ENCODE measurements at places on chromosomes 6 and 20.

- DNase-seq: no peak
Measured at GRCh38 chr6:160104821-160105517, 16.6 kb upstream of the SLC22A1 start.

DNA sequence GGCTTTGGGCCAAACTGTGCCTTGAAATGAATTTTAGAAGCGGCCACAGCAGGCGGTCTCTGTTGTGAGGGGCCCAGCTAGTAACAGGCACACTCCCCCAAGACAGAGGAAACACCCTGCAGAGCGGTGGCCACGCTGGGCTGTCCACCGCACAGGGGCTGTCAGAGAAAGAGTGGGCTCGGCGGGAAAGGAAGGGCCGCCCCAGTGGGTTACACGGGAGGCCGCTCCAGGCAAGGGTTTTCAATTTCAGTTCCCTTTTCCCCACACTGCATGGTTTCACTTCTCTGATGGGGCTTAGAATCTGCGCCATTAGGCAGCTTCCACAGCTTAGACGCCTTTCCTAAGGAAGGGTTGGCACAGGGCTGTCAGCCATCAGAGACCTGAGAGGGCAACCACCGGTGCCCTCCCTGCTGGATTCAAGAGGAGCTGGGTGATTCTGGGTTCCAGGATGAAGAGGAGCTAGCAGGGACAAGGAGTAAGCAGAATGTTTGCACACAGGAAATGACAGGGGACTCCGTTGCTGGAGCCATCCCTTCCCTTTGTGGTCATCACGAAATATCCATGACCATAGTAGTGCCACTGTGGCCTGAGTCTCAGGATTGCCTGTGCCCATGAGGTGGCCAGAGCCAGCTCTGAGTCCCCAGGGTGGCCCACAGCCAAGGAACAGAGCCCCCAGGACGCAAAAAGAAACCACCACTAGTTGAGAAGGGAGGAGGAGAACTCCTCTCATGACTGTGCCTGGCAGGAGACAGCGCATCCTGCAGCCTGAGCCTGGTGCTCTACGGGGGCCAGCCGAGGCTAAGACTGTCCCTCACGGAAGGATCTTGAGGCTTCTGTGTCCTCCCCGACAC lies 282.7 kb downstream of the NRN1 start:
- no peak for DNase-seq

- no peak for DNase-seq
Measured at GRCh38 chr6:150230832-150231524, 88.1 kb downstream of the PPP1R14C start.

- no peak for DNase-seq
Measured at GRCh38 chr20:33828326-33828844, 17.2 kb downstream of the CHMP4B start.

GRCh38 chr20:25057234-25058050 lies 497 bp downstream of the ACSS1 start:
- no peak for DNase-seq

- no peak for DNase-seq
Measured at GRCh38 chr20:34040300-34040995, 46.7 kb downstream of the RALY start.

GRCh38 chr6:155378724-155379123 lies 64.4 kb upstream of the TFB1M start:
- DNase-seq: no peak

- no peak for DNase-seq
Measured at GRCh38 chr20:21019814-21020658, 86.1 kb downstream of the LINC00237 start.

DNA sequence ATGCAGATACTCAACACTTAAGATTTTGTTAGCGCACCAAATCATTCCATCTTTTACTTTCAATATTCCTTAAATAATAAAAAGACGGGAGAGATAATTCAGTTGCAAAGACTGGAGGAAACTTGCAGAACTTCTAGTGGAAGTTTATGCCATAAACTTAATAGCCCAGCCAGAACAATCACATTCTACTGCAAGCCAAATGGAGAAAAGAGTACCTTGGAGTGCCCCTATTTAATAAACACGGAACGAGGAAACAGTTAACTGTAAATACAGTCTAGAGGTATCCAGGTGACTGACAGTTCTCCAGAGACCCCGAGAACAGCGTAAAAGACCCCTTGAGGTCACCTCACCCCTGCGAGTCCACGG lies 635 bp downstream of the SLC35B3 start:
- DNase-seq: no peak
